ENCODE measurements at places on chromosomes 13 and 19.

DNA sequence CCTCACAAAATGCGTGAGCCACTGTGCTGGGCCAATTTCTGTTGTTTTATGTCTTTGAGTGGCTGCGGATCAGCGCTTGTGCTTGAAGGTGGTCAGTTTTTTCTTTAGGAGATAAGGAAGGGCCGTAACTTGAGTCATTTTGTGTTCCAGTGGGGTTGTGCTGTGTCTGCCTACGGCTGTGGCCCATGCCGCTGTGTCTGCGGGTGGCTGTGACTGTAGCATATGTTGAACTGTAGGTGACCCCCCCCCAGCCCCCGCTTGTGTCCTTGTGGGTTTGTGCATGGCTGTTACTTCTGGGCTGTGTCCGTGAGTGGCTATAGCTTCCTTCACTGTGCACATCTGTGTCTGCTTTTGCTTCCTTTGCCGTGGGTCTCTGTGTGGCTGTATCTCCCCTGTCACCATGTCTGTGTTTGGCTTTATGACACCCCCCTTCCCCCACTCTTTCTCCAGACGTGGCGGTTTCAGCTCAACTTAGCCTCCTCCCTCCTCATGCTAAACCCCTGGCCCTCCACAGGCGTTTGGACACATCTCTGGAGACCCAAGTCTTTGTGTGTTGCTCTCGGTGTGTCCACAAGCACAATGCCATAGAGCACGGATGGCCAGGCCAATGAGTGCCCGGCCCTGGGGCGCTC, 675 bp downstream of the PPP1R14A start:
- DNase-seq = no peak

- DNase-seq = peak; percentile 44
These were observed 59.8 kb downstream of the SCEL start for GRCh38 chr13:77595166-77595810.

DNA sequence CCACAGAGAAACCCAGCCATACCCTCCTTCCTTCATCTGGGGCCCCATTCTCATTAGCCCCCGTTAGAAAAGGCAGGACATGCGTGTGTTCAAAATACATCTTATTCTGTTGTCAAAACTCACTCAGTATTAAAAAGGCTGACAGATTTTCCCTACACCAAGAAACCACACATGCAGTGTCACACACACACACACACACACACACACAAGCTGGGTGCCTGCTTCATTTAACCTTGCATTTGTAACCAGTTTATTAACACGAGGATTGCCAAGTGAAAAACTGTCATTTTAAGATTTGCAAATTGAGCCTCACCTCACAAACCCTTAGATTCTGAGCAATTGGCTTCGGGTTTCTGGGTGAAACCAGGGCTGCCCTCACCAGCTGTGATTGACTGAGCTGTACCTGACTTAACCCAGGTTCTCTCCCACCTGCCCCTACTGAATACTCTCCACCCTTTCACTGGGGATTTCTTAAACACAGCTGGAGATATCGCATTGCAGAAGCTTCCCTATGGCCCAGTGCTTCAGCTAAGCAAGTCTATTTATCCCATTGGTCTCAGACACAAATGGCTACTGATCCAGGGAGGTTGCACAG, 172.7 kb upstream of the ZNF507 start:
- DNase-seq = no peak

- DNase-seq = no peak
These were observed 67.8 kb downstream of the SPACA7 start for GRCh38 chr13:112443995-112444311.

- no peak for DNase-seq
These were observed 9.2 kb downstream of the TMED1 start for GRCh38 chr19:10826846-10827245.

Measured in NCI-H524 treated with DMSO at 0.1 percent for 48 hours (cell line).